ENCODE measurements at places on chromosomes 5 and 9.

DNA sequence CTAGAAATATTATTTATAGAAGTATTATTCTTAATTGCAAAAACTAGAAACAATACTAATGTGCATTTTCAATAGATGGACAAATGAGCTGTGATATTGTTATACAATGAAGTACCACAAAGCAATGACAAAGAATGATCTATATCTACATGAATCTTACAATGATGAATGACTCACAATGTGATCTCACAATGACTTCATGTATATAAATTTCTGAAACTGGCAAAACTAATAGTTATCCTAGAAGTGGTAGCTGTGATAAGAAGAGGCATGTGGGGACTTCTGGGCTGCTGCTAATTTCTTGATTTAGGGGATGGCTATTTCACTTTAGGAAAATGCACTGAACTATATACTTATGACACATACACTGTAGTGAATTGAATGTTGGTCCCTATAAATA lies 396.0 kb upstream of the ZNF608 start:
- DNase-seq = no peak

- no peak for DNase-seq
Measured at GRCh38 chr5:83401122-83401731, 70.3 kb upstream of the VCAN start.

GRCh38 chr9:127941062-127941960 lies 3.7 kb upstream of the DPM2 start:
- no peak for DNase-seq

GRCh38 chr5:141094481-141095262 lies at the start of gene PCDHB2:
TSS of gene PCDHB2 (plus strand) at chr5:141094615. CDS start at chr5:141094791, 176 bp downstream.
- DNase-seq = no peak

- DNase-seq = no peak
Measured at GRCh38 chr9:15433661-15434060, 11.0 kb downstream of the SNAPC3 start.

DNA sequence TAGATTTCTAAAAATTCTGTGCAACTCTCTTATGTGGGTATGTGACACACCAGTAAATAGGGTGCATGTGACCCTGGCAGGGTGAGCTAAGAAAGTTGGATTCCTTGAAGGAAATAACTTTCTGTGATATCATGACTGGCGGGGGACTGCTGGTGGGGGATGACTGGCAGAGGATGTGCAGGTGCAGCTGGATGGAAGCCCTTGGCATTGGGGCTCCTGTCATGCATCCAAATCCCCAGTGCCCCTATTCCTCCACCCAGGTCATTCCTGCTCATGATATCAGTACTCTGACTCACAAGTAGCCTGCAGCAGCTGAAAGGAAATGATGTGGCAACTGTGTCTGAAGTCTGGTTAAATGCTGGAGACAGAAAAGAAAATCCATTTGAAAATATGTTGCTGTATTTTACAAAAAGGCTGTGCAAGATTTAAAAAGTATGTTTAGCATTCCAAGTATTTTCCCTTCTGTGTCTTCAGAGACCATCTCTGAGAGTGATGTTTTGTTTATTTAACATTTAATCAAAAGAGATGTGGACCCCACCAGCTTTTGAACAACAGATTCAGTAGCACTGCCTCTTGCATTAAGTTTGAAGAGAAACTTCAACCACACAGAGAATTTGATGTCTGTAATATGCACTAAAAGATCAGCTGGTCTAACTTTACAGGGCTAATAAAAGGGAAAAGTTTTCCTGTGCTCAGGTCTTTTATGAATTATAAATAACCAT lies 17.9 kb upstream of the ZSWIM6 start:
- DNase-seq = no peak

DNA sequence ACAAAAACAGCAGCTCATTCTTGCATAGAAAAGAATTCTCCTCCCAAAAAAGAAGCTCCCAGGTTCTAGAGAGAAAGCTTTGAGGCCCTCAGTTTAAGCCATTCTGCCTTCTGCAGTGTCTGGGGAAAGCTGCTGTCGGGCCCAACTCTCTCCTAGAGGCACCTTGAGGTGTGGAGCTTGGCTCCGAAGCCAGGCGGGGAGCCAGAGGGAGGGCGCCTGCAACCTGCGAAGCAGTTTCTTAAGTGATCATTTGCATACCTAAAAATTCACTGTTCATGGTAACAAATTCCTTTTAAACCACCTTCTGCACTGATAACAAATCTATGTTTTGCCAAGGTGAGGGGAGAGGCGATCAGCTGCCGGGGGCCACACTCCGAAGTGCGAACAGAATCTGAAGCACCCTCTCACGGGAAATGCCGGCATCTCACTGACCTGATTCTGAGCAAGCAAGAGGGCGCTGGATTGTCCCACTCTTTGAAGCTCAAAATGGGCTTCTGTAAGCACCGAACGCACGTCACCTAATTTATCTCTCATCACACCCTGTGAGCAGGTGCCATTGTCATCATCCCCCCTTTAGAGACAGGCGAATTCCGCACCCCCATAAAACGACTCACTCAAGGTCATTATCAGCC lies 86.1 kb downstream of the GTF3C4 start:
- no peak for DNase-seq

DNA sequence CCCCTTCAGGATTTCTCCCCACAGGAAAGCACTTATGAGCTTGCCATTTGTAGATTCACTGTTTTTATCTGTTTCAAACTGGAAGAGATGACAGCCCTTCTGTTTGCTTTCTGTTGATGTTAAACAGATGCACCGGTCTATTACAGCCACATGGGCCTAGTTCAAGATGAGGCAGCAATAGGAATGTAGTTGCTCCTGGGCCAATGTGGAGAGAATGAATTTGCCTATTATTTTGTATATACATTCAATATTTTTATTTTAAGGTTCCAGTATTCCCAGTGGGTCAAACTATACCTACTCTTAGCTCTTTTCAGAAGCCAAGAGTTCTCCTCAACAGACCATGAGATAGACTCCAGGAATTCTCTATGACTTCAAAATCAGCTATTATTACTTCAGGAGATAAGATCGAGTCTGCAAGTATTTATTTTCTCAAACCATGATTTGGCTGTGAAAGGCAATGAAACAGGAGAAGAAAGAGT lies 461.6 kb downstream of the RASEF start:
- DNase-seq = no peak

All from activated CD4-positive, alpha-beta T cell treated with anti-CD3 and anti-CD28 coated beads for 24 hours (primary cell).